LNCaP clone FGC (cell line): ENCODE measurements at places on chromosomes 2 and 18.

- no peak for DNase-seq
Measured at GRCh38 chr18:4283746-4284291, 171.3 kb downstream of the DLGAP1 start.

DNA sequence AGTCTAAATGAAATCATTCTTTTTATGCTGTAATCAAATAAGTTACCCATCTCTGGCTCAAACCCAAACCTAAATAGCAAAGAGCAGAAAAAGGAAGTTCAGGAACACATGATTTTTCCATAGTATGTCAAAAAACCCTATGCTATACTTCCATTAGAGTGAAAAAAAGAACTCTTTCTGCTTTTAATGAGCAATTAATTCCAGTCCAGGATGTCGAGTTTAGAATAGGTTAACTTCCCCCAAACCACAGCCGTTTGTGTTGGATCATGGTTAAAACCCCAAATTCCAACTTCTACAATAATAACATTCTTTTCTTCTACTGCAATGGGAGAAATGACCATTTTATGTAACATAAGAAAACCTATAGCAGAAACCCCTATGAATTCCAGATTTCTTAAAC lies 171.1 kb upstream of the NRP2 start:
- DNase-seq, result no peak

DNA sequence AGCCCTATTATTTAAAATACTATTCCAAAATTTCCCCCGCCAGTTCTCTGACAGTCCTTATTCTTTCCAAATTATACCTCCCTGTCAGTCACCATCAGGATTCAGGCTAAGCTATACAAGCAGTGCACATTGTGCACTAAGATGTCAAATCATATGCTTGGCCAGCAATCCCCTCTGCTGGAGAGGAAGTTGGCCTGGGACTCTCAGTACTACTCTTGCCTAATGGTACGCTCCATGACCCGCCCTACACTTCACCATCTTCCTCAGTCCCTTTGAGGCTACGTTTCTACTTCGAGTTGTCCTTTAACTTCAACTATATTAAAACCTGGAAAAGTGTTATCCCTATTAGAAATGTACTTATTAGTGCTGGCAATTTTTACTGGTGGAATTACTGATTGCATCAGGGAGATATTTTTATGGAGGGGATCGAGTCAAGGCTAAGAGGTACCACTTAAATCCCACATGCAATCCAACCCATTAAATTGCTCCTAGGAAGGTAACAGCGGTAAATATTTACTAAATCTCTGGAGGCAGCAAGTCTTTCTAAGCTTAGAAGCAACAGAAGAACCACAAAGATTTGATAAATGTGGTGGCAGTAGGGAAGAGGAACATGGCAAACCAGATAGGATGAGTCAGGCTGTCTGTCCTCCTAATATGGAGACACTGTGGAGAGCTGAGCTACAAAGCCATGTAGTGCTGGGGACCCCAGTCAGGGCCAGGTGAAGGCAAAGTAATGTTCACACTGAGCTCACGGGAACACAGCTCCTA lies 2.7 kb downstream of the USP40 start:
- DNase-seq, result no peak

DNA sequence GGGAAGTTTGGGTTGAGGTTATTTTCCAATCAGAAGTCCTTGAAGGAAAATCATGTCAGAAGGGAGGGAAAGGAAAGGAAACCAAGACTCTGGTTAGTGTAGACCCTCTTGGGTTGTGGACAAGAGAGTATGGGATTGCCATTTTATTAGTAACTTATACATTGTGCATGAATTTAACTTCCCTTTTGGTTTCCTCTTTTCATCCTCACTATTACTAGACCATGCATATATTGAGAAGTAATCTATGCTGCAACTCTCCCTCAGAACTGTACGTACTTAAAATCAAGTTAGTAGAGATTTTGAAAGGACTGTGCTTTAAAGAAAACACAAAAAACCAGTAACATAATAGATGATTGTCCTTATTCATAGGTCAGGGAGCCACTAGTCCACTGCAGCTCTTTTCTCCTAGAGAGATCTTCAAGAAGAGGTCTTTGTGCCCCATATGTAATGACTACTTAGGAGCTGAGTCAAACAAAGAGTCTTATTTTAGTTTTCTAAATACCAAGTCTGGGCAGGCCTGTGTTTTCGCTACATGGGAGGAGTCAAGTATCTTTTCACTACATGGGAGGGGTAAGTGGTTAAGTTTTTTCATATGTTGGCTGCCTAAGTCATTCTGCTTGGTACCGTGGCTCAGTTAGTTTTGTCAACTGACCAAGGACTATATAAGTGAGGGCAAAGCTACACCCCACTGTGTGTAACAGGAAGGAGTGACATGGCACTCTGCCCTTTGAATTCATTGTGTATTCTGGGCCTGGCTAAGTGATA lies 25.2 kb upstream of the FAM117B start:
- DNase-seq, result peak; percentile 97

GRCh38 chr2:28687171-28687570 lies 64.5 kb upstream of the PPP1CB start:
- no peak for DNase-seq

- peak; percentile 79 for DNase-seq
Measured at GRCh38 chr2:109009920-109010610, 21.0 kb upstream of the EDAR start.

GRCh38 chr18:69981948-69982347 lies 34.3 kb upstream of the CD226 start:
- DNase-seq, result no peak

- DNase-seq, result no peak
Measured at GRCh38 chr18:394987-395362, 105.5 kb downstream of the COLEC12 start.

- DNase-seq, result no peak
Measured at GRCh38 chr2:681312-681711, 4.1 kb upstream of the TMEM18 start.

- no peak for DNase-seq
Measured at GRCh38 chr2:100610381-100610831, 47.6 kb downstream of the PDCL3 start.

DNA sequence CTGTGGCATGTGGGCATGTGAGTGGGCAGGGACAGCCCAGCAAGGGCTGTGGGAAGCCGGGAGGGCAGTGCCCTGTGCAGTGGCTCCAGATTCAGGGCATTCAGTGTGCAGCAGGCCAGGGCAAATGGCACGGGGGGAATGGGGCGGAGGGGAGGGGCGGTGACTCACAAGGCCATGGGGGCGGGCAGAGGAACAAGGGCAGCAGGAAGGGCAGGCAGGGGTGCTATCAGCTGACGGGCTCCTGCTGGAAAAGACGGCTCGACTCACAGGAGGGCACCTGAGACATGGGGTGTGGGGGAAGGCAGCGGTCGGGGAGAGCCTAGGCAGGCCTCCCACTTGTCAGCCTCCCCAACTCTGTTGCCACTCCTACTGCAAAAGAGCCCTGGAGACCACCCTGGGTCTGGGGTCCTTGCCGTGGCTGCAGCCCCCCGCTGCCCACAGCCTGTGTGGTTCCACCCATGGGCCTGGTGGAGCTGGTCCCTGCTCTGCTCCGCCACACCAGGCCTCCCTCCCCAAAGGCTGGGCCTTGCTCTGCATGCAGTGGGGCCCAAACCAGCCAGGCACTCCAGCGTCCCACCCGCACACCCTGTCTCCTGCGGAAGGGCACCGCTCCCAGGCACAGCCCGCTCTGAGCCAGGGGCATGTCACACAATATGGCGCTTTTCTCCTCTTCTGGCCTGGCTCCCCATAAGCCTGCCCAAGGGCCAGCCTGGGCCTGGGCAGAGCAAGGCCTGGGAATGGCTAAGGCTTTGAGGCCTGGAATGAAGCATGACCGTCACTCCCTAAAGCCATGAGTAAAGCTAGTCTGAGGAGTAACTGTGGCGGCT lies 25.9 kb downstream of the HS6ST1 start:
- DNase-seq, result no peak

- no peak for DNase-seq
Measured at GRCh38 chr2:202109139-202109736, 36.2 kb downstream of the KIAA2012 start.

- DNase-seq, result peak; percentile 34
Measured at GRCh38 chr2:164568317-164568716, 53.0 kb downstream of the GRB14 start.

DNA sequence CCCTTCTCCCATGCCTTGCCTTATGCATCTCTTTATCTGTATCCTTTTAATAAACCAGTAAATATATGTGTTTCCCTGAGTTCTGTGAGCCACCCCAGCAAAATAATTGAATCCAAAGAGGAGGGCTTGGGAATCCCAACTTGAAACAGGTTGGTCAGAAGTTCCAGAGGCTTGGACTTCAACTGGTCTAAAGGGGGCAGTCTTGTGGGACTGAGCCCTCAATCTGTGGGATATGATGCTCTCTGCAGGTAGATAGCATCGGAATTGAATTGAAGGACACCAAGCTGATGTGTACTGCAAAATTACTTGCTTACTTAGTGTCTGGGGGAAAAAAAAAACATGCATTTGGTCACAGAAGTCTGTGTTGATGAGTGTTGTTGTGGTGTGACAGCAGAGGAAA lies 1033.5 kb upstream of the TMEFF2 start:
- no peak for DNase-seq

DNA sequence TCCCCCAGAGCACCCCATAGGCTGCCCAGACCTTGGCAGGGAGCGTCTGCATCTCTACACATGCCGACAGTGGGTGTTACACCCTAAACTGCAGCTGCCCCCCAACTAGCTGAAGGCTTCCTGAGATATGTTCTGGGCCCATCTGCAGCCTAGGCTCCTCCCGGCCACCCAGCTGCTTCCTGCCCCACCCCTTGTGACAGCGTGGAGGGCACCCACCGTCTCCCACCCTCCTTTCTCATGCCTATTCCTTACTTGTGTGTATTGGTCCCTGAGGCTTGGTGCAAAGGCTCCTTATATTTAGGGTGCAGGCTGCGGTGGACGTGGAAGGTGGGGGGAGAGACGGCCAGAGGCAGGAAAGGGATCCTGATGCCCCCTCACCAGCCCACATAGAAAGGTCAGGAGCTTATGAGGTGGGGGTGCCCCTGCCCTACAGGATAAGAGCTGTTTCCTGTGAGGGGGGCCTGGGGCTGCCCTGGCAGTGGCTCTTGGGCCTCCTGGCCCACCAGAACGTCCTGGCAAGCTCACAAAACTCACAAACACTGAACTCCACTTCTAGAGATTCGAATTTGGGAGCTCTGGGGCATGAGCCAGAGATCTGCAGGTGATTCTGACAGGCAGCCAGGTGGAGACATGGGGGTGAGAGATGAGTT lies 7.3 kb upstream of the PROM2 start:
- DNase-seq, result no peak

DNA sequence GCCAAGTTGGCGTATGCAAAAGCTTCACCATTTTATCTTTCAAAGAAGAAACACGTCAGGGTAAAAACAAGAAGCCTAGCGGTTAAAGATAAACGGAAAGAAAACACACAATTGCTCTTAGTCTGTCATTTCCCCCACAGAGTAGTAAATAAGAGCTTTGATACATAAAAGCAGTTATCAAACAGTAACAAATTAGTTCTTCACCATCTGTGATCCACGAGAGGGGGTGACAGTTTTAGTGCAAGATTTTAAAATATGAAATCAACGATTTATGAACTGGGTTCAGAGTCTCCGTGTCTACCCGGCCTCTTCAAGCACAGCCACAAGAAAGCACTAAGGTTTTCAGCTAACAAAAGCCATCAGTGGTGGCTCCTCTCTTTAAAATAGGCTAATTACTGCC lies 703.9 kb upstream of the ID2 start:
- DNase-seq, result no peak

- DNase-seq, result no peak
Measured at GRCh38 chr2:231188506-231189170, 9.8 kb upstream of the ARMC9 start.

DNA sequence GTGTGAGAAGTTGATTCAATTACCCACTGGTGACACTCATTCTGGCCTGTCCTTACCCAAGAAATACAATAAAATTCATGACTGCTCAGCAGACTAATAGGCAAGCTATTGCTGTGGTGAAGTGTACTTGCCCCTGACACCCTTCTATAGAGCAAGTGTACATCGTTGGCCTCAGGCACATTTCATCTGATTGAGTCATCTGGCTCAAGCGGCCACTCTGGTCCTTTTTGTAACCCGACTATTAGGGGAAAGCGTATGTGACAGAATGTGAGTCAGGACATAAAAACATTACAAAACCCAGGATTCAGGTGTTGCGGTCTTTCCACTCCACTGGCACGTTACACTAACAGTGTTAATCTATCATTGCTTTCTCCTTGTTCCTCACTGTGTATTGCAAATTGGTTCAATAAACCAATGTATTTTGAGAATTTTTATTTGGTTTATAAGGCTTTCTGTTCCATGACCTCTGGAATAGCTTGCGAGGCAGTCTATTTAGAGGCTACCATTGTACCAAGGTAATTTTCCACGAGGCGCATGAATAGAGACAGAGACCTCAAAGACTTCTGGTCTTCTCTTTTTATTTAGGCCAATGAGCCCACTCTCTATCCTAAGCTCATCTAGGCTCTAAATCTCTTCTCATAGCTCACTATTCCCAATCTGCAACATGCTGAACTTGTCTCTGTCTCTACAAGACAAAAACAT lies 10.2 kb upstream of the TTC32 start:
- DNase-seq, result no peak

GRCh38 chr2:170006587-170007325 lies 171.2 kb upstream of the MYO3B start:
- no peak for DNase-seq

GRCh38 chr2:37973615-37974353 lies 48.7 kb downstream of the RMDN2 start:
- no peak for DNase-seq

- DNase-seq, result no peak
Measured at GRCh38 chr2:202909394-202910192, 1.9 kb downstream of the WDR12 start.

GRCh38 chr2:58834404-58834803 lies 593.3 kb upstream of the FANCL start:
- DNase-seq, result no peak
